ENCODE measurements at places on chromosomes 12 and 14.

- DNase-seq = no peak
These were observed 184.4 kb downstream of the KIF26A start for GRCh38 chr14:104322531-104323366.

DNA sequence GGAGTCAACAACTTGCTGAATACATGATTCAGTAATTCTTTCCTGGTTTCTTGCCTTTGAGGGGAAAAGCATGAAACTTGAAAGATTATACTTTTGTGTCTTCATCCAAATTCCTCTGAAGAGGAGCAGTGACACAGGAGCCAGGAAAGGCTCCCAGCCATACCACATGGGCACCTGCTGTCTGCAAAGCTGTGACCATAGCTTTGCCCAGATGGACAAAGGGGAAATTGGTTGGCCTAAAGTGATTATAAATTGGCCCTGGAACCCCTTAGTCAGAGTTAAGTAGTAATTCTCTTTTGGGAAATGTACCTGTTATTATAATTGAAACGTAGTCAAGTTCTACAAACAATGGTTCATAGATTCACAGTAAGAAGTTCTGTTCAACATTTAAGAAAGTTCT lies 44.3 kb upstream of the DCN start:
- DNase-seq = no peak

DNA sequence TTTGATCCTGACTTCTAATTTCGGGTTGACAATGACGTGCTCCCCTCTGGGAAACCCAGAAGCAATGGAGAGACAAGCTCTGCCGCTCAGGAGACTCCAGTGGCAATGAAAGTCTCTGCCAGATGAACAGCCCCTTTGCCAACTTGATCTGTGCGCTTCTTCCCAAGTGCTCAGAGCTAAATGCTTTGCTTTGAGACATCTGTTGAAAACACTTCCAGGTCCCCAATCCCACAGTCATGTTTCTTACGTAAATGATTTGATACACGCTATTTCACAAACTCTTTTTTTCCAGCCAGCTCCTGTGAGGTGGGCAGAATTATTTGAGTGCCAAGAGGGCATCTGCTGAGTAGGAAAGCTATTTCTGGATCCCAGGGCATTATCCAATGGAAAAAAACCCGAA lies 147.6 kb downstream of the RIMBP2 start:
- DNase-seq = no peak

GRCh38 chr14:34212172-34212929 lies 249.7 kb downstream of the SPTSSA start:
- no peak for DNase-seq

DNA sequence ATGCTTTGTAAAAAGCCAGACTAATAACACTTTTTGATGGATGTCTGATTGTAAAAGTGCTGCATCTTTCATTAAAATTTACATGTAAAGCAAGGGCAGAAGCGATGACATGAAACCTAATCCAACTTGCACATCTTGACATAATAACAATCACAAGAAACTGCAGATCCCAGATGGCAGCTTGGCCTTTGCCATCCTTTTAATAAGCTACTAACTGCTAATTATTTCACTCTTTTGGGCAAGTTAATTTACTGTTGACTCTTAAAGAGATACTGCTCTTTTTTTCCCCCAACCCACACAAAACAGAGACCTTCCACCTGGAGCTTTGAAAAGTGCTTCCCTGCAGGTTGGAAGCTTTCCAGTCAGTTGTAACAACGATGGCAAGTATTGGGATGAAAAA lies 137.5 kb downstream of the NRXN3 start:
- no peak for DNase-seq

GRCh38 chr12:56220611-56221231 lies 1.0 kb downstream of the RNF41 start:
- peak; percentile 45 for DNase-seq

GRCh38 chr12:14071833-14072232 lies 90.4 kb upstream of the GRIN2B start:
- no peak for DNase-seq

DNA sequence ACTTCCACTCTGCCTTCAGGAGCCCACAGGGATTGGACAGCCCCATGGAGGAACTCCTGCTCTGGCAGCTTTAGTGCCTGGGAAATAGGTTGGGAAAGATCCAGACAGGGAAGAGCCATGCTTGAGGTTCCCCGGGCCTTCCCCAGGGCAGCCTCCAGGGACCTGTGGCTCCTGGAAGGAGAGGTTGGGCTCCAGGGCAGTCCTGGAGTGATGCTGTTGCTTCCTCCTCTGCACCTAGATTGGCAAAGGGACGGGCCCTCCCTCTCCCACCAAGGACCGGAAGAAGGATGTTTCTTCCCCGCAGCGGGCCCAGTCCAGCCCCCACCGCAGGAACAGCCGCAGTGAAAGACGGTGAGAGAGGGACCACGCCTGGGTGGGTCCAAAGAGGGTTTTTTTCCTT lies 16.5 kb downstream of the VASH1 start:
- DNase-seq = no peak

DNA sequence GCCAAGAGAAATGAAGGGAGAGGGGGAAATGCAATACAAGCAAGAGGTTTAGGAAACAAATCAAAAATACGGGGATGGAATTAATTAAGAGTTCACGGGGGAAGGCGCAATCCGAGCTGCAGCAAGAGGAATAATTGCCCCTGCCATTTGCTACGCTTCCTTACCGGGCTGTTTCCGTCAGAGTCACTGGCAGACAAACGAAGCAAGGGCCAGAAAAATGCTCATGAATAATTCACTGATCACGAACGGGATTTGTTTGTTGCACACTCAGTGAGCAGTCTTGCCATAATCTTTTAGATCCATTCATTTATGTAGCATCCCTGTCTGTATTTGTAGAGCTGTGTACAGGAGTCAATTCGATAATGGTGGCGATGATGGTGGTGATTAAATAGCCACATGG lies 39.0 kb downstream of the PLXNC1 start:
- DNase-seq = no peak

GRCh38 chr12:7542813-7543212 lies 39.2 kb upstream of the CD163 start:
- DNase-seq = peak; percentile 11

DNA sequence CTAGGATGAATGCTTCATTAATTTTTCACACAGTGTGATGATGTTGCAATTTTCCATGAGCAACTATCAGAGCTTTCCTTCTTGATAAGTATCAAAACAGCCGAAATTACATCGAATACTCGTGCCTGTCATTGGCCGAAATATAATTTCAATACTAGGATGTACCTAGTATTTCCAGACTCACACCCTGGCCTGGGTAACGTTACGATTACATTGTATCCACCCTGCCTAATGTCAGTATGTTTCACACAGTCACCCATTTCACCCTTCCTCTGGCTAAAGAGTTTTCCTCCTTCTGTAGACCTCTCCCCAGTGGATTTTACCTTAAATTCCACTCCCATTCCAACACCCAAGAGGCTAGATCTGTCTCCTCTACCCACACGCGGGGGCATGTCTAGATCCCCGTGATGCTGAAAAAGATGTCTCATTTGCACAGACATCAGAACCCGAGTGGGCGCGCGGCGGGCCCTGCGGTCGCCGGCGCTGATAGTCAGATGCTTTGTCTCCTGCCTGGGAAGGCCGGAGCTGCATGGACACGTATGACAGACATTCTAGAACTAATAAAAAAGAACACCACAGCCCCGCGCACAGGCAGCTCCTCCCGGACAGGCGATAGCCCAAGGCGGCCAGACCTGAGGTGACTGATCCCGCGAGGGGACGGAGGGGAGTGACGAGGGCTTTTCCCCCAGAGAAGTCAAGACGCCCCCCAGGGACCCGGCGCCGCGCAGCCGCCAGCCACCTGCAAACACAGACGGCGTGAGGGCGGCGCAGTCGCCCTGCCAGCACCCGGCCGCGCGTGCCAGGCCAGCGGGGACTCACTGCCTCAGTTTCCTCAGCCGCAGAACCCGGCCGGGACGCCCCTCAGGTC lies 723 bp downstream of the KIF21A start:
- DNase-seq = peak; percentile 2

GRCh38 chr12:123388951-123389559 lies 5.1 kb downstream of the KMT5A start:
- no peak for DNase-seq

- DNase-seq = no peak
These were observed 43.0 kb downstream of the FAM186A start for GRCh38 chr12:50353404-50353803.

GRCh38 chr12:71262466-71262865 lies 104.7 kb upstream of the TSPAN8 start:
- DNase-seq = no peak

GRCh38 chr14:48786498-48786897 lies 799.7 kb downstream of the RPS29 start:
- no peak for DNase-seq

DNA sequence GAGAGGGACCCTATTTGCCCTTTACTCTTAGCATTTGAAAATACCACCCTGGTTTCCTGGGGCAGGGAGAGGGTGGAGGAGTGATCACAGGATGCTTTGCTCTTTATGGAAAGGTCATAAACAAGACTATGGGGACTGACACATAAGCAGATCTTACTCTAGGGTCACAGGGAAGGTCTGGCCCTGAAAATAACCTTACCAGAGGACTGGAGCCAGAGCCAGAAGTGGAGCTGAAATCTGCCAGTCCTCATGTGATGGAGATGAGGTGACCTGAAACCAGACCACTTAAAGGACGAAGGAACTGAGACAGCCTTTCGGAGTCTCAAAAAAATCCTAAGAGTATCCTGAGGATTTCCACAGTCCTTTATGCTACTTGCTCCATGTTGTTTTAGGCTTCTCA lies 12.4 kb downstream of the PFKM start:
- DNase-seq = no peak

DNA sequence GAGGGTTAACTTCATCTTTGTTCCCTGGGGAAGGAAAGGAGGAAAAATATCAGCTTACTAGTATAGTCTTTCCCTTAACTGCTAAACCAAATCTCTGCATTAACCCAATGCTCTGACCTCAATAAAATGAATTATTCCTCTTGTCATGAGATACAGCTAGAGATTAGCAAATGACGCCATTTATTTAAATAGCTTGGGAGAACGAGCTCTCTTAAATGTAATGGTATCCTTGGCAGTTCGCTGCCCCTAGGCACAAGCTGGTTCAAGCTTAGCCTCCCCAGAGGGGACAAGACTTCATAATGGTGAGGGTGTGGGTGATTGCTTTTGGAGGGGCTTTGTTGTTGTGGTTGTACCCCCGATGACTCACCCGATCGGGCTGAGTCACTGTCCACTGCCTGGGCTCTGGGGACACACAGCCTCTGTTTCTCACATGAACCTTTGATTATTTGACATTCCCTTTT lies 19.6 kb downstream of the FNTB start:
- DNase-seq = peak; percentile 75

DNA sequence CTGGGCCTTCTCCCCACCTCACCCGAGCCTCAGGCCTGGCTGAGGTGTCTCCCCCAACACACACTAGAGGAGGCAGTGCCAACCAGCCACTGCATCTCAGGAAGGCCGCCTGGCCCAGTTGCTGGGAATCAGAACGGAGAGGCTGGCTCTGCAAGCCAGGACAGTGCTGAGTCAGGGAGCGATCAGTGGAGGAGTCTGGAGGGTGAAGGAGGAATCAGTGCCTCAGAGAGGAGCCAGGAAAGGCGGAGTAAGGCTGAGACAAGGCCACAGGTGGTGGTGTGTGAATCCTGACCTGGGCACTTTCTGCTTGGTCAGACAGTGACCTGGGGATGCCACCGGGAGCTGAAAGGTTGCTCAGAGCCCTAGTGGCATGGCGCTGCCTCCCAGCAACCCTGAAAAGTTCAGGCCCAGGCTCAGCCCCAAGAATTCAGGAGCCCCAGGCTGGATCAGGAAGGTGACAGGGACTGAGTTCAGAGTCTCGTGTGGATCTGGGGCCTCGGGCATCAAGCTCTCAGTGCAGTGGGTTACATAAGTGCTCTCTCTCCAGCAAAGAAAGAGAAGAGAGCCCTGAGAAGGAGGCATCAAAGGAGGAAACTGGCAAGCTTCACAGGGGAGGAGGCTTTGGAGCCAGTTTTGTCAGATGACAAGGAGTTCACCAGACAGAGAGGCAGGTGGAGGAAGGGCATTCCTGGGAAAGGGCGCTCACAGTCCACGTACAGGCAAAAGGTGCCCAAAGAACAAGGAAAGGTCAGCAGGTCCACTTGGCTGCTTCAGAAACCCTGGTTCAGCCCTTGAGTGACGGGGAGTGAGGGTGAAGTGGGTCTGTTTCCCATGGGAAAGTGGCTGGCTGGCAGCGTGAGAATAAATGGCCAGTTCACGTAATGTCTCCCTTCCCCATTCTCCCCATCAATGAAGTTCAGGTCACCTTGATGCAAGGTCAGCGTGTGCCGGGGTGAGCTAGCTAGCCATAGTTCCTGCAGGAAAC lies 87.8 kb downstream of the ZFP36L1 start:
- peak; percentile 28 for DNase-seq

DNA sequence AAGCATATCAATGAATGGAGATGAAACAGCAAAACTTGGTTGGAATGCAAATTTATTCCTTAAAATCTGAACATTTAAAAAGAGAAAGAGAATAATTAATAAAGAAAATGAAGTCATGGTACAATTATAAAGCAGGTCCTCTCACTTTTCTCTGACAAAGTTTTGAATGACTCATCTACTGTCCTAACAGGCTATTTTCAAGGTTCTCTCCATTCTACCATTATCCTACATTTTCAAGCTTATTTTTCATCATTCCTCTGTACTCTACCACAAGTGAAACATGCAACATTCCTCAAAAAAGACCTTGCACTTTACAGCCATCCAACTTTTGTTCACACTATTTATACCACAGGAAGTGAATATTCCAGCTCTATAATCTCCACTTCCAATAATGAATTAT lies 36.9 kb upstream of the AP4S1 start:
- DNase-seq = peak; percentile 31

DNA sequence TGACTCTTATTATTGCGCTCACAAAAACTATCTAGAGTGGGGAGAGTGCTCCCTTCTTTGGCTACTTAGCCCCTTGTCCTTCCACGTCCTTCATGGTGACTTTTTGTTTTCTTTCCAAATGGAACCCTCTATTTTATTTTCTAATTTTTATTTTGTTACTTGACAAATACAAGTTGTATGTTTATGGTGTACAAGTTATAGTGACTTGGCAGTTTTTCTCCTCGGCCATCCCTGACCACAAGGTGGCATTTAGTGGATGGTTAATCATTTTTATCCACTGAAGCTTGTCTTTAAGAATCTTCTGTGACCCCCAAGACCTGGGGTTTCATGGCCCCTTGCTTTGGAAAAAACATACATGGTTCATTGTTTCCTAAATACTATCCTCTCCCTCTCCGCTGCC lies 70.1 kb downstream of the NKX2-1 start:
- DNase-seq = no peak

DNA sequence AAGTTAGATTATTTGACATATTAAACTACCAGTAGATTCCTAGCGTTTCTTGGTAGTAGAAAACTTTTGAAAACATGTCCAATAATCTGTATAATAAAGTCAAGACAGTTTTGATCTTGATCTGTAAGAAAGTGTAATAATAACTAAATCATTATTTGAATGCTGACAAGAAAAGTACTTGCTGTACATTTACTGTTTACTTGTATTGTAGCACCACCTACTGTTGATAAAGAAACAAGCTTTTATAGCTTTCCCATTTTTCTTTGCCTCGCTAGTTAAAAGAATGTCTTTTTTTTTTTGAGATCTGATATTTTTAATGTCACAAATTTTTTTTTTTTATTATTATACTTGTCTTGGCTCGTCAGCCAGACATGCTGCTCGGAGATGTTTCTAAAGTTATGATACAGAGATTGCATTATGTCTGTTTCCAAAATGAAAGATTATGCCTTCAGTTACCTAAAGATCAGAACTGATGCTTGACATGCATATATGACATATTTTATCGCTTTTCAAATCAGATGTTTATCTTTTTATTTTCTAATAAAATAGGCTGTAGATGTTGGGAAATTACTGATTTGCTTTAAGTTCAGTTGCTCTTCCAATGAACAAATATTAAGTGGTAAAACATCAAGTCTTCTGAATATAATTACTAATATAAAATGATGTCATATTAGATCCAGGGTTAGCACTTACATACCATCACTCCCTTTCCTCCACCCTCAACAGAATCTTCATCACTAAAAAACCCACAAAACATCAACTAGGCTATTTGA lies 140.5 kb downstream of the AKAP6 start:
- DNase-seq = peak; percentile 66
